Esophagus mucosa (tissue), 1 donor: ENCODE measurements at places on chromosomes 16 and 17.

GRCh38 chr17:77927777-77928518, 30.6 kb upstream of the TNRC6C start:
- no peak for ATAC-seq

GRCh38 chr17:70787721-70788300, 618.5 kb downstream of the KCNJ2 start:
- no peak for ATAC-seq

GRCh38 chr17:77966476-77966875, 8.0 kb downstream of the TNRC6C start:
- no peak for ATAC-seq

DNA sequence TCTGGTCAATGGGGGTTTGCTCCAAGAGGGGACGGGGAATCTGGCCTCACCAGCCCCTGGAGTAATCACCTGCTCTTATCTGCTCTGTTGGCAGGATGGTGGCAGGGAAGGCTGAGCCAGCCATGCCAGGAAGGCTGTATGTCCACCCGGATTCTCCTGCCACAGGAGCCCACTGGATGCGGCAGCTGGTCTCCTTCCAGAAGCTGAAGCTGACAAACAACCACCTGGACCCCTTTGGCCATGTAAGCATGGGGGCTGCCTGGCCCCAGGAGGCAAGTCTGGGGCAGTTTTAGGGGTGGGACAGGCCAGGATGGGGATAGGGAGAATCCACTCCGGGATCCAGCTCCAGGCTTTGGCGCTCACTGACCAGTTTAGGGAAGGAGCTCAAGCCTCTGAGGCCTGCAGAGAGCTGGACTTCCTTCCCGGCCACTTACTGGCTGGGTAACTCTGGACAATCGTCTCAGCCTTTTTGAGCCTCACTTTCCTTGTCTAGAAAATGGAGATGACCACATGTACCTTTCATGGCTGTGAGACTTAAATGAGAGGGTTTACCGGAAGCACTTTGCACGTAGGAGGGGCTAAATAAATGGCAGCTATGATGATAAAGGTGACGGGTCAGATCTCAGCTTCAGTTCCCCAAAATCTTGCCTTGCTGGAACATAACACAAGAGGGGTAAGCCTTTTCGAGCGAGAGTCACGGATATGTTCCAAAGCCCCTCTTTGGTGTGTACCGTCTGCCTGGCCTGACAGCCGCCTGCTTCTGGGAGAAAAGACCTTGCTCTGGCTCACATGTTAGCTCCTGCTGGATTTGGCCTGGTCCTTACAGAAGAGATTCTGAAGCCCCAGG, 15.4 kb downstream of the TBX4 start:
- ATAC-seq: no peak

DNA sequence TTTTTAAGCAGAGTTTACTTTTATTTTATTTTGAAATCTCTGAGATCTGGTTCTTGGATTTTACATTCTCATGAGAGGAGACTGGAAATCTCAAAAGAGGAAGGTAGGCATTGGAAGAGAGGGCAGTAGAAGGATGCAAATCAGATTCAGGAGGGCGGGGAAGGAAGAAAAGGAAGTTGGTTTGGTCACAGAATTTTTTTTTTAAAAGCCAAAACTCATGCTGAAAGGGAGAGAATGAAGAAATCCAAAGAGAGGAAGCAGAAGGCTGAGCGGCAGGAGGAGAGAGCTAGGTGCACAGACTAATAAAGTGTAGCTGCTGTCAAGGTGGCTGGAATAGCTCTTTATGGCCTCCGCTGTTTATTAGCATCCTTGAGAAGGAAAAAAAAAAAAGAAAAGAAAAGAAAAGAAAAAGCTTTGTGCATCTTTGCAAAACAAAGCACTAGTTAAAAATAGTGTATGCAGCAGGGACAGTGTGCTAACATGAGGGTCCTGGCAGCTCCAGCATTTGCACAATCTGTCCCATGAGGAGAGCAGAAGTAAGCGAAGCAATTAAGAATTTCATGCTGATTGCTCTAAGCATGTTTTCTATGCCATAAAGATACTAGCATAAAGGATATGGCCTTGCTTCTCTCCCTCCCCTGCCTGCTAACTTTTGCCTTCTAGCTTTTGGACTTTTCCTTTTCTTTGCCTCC, 194.2 kb downstream of the ZFHX3 start:
- no peak for ATAC-seq

- ATAC-seq: no peak
Measured at GRCh38 chr17:61786088-61786487, 77.2 kb downstream of the BRIP1 start.

GRCh38 chr16:30569281-30569680, 2.2 kb downstream of the ZNF688 start:
- ATAC-seq: no peak

GRCh38 chr16:58820411-58820810, 86.3 kb upstream of the GOT2 start:
- ATAC-seq: no peak

- no peak for ATAC-seq
Measured at GRCh38 chr17:58275417-58275816, 5.3 kb downstream of the MPO start.

GRCh38 chr16:13108126-13108525, 206.7 kb downstream of the SHISA9 start:
- no peak for ATAC-seq

- no peak for ATAC-seq
Measured at GRCh38 chr16:50517450-50518252, 30.5 kb upstream of the NKD1 start.

- no peak for ATAC-seq
Measured at GRCh38 chr17:9499041-9499440, 76.6 kb downstream of the STX8 start.

DNA sequence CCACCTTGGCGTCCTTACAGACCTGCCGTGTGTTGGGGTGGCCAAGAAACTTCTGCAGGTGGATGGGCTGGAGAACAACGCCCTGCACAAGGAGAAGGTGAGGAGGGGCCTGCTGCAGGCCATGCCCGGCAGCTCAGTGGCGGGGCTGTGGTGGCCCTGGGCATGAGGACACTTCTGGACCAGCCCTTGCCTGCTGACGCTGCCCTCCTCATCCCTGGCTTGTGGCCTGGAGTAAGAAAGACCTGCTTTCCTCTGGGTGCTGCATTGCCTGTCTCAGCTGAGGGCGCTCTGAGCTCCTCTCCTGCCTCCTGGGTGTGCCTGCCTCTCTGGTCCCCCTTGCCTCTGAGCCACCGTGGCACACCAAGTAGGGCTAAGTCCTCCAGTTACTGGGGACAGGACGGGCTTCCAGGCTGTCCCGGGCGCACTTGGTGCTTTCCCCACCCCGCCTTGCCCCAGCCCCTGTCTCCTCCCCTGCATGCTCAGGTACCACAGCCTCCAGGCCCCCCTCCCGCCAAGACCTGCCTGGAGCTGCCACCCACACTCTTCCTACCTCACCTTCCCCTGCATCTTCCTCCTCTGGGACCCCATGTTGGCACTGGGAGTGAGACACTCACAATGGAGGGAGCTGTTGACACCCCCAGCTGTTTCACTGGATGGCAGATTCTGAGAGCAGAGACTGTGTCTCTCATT, 8.7 kb downstream of the ENDOV start:
- no peak for ATAC-seq

GRCh38 chr17:32943206-32943605, 15.3 kb downstream of the TMEM98 start:
- peak; percentile 32 for ATAC-seq

DNA sequence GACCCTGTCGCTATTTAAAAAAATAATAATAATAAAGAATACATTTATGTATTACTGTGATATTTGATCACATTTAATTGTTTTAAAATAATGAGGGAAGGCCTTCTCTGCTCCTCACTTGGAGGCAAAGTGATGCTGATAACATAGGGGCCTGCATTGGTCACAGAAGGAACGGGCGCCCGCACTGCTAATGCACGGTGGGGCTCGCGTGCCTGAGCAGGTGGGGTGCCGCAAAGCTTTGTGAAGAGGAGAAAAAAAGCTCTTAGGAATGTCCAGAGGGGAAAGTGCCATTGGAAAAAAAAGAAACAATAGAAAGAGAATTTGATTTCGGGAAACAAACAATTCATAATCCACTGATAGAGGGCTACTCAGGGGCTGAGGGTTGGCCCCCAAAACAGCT, 143.8 kb downstream of the ZNF423 start:
- ATAC-seq: no peak

DNA sequence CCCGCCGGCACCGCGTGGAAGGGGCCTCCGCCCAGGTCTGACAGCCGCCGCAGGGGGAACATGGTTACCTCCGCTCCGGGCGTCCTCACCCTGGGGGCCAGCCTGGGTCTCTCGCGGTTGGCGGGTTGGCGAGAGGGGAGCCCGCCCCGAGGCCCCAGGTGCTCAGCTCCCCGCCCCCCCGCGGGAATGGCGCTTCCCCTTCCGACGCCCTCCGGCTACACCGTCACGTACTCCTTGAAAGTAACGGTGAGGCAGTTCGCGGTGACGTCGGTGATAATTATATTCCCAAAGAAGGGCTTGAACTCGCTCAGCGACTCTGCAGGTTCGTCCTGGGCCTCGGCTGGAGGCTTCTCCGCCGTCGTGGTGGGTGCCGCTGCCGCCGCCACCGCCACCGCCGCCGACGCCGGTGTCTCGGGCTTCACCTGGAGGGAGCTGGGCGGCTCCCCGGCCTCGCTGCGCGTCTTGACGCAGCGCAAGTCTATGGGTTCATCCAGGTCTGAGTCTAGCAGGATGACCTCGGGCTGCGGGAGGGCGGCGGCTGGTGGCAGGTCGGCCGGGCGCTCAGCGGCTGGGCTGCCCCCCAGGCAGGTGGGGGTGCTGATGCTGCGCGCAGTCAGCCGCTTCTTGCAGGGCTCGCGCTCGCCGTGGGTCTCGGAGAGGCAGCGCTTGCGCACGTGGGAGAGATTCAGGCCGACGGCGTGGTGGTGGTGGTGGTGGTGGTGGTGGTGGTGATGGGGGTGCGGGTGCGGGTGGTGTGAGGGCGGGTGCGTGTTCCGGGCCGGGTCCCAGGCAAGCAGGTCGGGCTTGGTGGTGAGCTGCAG, 5.3 kb downstream of the CBX4 start:
- no peak for ATAC-seq

DNA sequence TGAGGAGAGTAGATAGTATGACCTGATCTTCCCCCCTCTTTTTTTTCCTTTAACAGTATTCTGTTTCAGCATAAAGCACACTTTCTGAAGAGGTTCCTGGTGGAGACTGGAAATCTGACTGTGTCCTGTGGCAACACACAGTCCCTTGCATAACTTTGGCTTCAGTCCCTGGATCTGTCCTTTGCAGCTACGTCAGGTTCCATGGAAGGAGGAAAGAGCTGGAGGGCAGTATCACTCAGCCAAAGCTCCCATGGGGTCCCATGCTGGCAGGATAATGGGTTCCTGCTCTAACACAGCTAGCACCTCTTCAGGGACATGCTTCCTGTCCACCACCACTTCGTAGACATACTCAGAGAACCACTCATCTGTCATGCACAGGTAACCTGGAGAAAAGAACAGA, 13.3 kb upstream of the SLC6A4 start:
- no peak for ATAC-seq

DNA sequence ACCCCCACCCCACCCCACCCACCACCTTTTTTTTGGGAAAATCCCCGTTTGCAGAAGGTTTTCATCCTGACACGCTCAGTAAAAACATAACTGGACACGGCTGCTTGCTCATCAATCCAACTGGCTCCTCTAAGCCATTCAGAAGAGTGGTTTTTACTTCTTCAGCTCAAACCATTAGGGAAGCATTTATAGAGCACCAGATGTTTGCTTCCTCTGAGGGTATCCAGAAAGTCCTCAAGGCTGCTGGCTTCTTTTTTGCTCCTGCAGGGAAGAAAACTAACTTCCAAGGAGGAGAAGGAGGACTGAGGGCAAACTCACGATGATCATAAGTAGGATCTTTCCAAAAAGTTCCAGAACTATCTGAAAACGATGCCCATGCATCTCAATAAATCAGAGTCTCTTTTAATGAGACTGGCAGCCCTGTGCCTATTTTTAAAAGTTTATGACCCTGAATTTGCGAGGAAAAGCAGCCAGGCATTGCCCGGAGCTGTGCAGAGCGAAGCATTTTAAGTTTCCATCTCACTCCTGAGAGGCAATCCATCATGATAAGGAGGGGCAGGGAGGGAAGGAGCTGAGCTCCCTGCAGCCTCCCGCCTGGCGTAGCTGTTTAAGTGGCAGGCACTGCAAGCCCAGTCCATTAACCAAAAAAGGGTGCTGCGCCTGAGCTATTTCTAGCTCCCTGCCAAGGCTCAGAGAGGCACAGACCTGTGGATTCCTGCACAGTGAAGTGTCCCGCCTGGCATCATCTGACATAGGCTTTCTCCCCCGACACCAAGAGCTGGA, 146.3 kb upstream of the FOXF1 start:
- no peak for ATAC-seq

DNA sequence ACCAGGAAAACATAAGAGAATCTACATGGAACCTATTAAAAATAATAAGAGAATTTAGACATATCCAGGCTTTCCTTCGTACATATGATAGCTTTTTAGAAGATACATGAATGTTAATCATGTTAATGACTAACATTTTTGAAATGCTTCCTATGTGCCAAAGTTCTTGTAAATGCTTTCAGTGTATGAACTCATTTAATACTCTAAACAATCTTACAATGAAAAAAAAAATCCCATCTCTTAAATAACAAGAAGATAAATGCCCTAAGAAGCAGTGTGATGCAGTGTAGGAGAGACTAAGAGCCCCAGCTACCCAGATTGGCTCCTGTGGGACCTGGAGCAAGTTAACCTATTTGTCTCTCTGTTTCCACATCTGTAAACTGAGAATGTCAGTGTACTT, 220.4 kb upstream of the MYOCD start:
- ATAC-seq: no peak

- ATAC-seq: no peak
Measured at GRCh38 chr17:40366861-40367518, 2.5 kb upstream of the GJD3 start.

DNA sequence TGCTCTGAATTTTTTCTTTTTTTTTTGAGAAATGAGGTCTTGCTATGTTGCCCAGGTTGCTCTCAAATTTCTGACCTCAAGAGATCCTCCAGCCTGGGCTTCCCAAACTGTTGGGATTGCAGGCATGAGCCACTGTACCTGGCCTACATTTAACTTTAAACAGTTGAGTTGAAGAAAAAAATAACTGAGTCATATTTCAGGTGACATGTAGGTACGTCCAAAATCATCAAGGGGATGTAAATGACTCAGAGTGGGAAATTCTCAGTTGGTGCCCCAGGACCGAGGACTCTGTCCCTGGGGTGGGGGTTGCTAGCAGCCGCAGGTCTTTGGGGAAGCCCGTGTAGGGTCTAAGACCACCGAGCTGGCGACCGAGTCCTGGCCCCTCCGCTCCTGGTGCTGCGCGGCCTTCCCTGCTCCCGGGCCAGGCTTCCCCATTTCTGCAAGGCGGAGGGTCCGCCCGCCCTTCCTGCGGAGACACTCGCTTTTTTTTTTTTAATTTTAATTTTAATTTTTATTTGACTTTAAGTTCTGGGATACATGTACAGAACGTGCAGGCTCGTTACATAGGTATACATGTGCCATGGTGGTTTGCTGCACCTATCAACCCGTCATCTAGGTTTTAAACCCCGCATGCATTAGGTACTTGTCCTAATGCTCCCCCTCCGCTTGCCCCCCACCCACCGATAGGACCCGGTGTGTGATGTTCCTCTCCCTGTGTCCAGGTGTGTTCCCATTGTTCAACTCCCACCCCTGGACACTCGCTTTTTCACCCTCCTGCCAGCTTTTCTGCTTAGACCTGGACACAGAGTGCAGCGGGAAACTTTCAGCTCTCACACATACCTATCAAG, 12.7 kb upstream of the N4BP1 start:
- ATAC-seq: peak; percentile 22
